ENCODE measurements at places on chromosomes 2 and 18.

GRCh38 chr2:43486603-43487002 is 109.2 kb downstream of the THADA start:
- DNase-seq = no peak

DNA sequence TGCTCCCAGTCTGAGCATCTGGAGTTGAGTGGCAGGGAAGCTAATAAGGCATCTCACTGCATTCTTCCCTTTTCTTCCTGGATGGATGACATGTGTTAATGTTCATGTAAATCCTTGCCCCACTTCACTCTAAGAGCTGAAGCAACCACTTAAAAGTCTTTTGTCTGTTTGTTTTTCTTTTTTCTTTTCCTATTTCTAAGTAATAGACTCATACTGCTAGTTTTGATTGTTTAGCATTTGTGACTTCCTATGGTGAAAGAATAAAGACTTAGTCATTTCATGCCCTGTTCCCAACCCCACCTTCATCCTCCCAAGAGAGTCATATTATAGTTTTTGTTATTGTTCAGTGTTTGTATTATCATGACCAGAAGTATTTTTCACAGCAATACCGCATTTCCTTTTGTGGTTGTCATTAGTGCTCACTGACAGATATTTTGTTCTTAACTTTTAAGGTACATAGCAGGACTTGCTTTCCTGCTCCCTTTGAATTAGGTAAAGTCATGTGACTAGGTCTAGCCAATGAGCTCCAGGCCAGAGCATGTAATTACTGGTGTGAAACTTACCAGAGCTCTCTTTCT is 18.1 kb upstream of the SPP2 start:
- no peak for DNase-seq

DNA sequence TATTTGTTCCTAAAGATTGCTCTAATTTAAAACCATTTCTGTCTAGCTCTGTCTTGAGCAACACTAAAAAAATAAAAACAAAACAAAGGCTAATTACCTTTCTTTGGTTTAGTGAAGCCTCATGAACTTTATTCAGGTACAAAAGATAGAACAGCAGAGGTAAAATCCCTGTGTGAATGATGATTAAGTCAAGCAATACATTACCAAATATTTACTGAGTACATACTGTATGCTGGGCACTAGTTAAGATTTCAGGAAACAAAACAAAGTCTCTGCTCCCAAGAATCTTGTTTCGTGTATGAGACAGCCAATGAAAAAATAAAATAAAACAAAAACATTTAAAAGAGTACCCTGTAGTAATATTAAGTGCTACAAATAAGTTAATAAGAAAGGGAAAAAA is 257.5 kb downstream of the RND3 start:
- no peak for DNase-seq

DNA sequence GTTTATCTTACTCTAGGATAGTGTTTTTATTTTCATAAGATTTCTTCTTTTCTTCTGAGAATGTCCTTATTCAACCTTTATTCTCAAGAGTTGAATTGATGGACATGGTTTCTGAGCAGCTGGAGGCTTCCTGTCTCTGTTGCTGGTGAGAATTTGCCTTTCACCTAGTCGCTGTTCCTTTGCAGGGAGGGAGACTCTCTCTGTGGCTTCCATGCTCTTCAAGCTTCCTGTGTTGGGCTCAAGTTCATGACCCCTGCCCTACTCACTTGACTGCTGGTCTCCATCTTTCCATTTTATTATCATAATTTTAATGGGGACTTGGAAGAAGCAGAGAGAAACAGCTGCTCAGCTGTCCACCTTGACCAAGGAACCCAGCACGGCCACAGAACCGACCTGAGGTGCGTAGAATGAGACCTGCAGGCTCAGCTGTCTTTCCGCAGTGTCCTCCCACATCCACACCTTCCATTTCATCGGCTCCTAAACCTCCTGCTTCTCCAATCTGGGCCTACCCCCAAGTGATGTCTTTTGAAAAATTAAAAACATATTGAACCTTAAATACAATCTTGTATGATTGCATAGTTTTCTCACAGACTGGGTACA is 24.2 kb downstream of the TMEM18 start:
- DNase-seq = no peak

DNA sequence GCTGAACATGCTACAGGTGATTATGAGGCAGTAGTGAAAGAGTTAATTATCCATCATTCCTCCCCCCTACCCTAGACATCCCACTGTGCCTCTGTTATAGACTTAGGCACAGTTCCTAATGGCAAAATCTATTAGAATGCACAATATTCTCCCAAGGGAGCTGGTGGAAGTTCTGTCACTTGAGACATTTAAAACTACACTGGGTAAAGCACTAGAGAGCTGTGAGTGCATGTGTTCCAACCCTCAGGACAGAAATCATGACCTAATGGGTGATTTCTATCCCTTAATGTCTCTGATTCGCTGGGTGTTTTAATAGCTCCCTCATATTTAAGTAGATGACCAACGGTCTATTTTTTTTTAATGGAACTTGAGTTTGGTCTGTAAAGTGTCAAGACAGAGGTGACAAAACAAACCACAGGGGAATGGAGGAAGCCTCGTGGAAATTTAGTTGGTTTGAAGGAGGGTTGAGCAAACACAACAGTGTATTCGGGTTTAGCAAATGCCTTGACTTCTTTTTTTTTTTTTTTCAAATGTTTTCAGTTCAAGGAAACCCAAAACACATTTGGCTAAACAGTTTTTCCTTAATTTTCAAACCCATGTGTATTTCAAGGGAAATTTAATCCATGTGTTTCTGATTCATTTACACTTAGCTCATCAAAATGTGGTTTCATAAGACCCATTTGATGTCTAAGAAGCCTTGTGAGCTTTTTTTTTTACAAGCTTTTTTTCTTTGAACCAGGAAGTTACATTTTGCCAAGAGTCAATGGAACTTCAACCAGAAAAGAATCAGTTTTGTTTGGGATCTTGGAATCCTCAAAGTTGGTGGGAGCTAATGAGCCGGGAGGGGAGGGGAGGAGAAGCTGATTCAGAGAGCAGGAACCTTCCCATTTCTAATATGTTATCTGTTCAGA is 665.1 kb upstream of the ZEB2 start:
- DNase-seq = no peak

GRCh38 chr2:1234731-1235308 is 178.4 kb upstream of the TPO start:
- no peak for DNase-seq

DNA sequence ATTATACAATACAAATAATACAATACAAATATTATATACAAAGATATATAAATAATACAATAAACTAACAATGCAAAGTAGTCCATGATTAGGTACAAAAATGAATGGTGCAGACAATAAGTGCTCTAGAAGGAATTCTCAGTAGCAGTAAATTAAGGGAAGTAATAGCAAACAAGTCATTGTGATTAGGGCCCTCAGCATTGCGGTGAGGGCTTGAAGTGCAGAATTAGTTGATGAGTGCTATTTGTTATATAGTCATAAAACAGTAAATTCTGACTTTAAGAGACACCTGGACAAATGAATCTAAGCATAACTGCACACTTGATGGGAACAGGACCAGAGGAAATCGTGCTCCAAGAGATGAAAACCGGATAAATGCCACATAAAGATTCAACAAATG is 74.9 kb downstream of the ANKRD44 start:
- no peak for DNase-seq

DNA sequence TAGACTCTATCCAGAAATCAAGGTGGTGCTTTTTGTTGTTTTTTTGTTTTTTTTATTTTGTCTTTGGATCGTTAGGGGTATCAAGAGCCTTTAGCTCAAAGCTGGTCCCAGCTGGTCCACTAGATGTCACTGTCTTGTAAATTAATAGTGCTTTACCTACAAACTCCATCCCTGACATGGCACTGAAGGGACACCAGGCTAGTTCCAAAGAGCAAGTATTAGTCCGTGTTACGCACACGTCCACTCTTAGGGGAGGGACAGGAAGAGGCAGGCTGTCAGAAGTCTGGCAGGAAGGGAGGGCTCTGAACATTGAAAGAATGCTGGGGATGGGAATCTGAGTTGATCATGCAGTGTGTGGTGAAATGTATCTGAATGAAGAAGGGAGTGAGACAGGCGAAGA is 85.9 kb upstream of the CCBE1 start:
- DNase-seq = no peak

- no peak for DNase-seq
Measured at GRCh38 chr2:212596688-212597087, 58.1 kb upstream of the ERBB4 start.

GRCh38 chr18:21672521-21673267 is 31.9 kb downstream of the ABHD3 start:
- no peak for DNase-seq

DNA sequence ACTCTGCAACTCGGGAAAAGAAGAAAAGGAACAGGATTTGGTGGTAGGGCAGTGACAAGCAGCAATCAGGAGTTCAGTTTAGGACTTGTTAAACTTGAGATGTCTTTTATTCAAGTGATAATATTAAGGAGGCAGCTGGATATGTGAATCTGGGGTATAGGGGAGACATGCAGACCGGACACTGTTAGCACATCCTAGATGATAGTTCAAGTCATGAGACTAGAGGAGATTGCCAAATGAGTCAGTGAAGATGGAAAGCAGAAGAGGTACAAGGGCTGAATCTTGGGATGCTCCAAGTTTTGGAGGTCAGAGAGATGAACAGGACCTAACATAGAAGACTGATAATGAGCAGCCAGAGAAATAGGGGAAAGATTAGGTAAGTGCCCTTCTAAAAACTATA is 69.5 kb upstream of the PSME4 start:
- no peak for DNase-seq

DNA sequence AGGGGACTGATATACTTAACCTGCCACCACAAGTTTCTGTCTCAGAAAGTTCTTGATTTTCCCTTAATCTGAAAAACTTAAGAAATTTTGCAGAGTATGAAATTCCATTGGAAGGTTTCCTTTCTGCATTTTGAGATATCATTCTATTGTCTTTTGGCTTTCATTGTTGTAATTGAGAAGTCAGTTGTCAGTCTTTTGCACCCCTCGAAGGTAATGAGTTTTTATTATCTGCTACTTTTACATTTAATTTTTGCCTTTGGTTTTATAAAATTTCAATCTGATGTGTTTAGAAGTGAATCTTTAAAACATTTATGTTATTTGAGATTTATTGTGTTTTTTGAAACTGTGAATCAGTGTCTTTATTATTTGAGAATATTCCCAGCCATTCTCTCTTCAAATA is 4.8 kb upstream of the IL36A start:
- DNase-seq = no peak

- DNase-seq = no peak
Measured at GRCh38 chr2:239595726-239596125, 194.9 kb upstream of the HDAC4 start.

DNA sequence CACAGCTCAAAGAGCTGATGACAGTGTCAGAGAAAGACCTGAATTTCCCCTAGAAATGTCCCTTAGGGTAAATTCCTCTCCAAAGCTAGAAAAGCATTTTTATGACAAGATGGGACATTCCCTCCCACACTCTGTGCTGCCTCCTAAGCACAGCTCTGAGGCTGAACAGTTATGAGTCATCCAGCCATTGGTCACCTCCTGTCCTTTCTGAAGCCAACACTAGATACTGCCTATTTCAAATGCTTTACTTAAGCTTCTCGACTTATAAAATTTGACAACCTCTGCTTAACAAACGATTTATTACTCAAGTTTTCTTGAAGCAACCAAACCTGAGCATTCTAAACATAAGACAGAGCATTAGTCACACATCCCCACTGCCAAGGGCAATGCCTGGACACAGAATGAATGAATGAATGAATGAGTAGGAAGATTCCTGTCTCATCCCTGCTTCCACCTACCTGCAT is 35.4 kb downstream of the B4GALT6 start:
- no peak for DNase-seq

- DNase-seq = no peak
Measured at GRCh38 chr18:49745045-49746014, 68.0 kb downstream of the ACAA2 start.

GRCh38 chr2:73260338-73260984 is 23.8 kb downstream of the FBXO41 start:
- no peak for DNase-seq

DNA sequence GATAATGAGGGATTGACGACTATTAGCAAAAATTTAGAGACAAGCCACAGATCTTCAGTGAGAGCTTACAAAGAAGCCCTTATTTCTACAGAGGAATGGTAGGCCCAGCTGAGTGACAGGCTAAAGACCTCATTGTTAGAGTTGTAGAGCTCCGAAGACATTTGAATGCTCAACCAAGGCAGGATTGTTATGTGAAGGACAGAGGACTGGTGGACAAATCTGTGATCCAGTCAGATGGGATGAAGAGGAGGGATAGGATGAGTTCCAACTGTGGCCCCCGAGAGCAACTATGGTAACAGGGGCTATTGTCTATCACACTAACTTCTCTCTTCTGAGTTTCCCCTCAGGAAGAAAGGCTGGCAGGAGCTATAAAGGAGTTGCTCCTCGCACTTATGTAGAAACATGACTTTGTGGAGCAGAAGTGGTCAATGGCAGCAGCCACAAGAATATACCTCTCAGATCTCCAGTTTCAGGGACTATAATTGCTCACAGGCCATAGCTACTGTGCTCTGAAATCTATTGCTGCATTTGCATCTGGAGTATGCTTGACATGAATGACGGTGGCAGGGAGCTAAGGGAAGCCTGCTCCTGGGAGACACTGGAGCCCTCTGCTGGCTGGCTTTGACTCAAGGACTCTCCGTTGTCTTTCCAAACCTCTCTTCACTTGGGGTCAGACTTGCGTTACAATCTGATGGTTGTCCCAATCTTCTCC is 50.3 kb upstream of the GREB1L start:
- DNase-seq = no peak

DNA sequence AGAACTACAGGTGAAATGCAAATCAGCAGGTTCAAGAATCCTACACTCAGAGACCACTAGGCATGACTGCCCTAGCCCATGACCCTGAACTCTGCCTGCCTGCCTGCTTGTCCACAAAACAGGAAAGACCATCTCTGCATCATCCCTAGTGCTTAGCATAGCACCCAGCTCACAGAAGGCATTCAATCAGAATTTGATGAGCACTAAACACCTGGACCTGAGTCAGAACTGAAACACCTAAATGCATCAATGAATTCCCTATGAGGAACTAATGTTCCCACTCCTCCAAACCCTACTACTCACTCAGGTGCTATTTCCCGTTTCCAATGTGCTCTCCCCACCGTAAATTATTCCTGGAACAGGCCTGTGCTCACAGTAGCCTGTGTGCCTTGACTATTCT is 21.7 kb downstream of the MRPS5 start:
- no peak for DNase-seq

DNA sequence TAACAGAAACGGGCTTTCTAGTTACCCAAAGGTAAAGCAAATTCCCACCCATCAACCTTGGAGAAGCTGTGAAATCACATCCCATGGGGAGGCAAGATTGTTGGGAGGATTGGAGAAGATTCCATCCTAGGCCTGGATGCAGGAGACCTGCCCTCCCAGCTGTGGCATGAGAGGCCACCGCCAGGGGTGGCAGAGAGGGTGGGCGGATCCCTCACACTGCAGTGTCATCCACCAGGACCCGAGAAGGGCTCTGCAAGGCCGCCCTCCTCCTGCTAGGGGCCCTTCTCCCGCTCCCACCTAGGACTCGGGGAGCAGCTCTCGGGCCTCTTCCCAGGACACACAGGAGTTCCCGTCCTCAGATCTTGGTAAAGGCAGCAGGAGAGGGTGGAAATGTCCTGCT is 15.5 kb upstream of the ATG16L1 start:
- no peak for DNase-seq

All from ovary (tissue), 10 donors.